ENCODE measurements at places on chromosomes 12 and 14. TPM values are rescaled to one million over a fixed set of nuclear protein-coding genes. Genes with fewer than 3 reads are reported as not detected.

GRCh38 chr14:59090572-59090971 is 97.9 kb upstream of the DAAM1 start:
- no peak for DNase-seq

Gene ADIPOR2
- 49.2 TPM for polyA plus RNA-seq

Gene CLEC4A
- polyA plus RNA-seq: 3.5 TPM

DNA sequence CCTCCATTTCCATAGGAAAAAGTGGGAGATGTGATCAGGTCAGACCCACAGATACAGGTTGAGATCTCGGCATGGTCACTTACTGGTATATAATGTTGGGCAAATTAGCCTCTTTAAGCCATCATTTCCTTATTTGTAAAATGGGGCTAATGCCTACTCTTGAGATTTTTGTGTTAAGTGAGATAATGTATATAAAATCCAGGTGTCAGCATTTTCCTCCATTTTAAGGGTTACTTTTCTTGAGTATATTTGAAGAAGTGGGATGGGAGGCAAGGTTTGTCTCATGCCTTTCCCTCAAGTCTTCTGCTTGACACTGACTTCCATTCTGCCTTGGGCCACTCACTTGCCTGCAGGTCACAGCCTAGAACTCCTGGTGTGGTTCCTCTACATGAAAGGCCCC is 10.1 kb upstream of the POU6F1 start:
- DNase-seq: no peak

Gene SPX
- polyA plus RNA-seq: 13.8 TPM

GRCh38 chr14:65002586-65003210 is 16.0 kb downstream of the FNTB start:
- DNase-seq: no peak

GRCh38 chr12:100225491-100225890 is 24.9 kb downstream of the ACTR6 start:
- no peak for DNase-seq

GRCh38 chr14:104624939-104625338 is 20.4 kb upstream of the TMEM179 start:
- no peak for DNase-seq

DNA sequence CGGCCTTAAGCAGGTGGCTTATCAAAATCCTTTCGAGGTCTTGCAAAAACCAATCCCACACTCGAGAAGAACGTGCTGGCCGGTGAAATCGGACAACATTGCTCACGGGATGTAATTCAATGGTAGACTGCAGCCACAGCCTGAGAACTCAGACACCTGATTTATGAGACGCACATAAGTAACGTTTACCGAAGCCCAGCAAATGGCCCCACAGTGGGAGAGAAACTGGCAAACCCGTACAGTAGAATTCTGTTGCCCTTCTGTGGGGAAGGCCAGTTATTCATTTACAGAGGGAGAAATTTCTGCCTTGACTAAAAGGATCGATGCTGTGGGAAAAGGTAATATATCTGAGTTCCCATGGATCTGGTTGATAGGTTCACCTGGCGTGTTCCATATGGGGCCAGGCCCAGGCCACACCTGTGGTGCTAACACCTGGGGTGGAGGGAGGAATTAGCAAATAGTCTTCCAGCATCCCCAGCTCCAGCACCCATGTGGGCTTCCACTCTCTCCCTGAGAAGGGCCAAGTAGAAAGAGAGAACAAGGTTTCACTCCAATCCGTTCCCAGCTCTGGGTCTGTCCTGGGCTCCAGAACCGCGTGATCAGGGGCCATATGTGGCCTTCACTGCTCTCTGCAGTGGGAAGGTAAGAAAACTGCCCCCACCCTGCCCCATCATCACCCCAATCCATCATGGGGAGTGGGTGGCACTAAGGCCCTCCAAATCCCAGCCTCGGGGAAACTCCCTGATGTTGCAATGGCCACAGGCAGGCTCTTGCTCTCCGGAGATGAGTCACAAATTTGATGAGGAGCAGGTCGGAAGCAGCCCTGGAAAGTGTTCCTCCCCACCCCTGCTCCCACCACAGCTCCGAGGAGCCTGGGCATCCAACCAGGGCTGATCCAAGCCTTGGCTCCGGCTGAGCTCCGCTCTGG is 12.7 kb downstream of the BDKRB1 start:
- peak; percentile 30 for DNase-seq

Gene TMPO
- 259 TPM for polyA plus RNA-seq

GRCh38 chr12:132066749-132067148 is 77.4 kb downstream of the DDX51 start:
- DNase-seq: no peak

Gene ANG
- 3.3 TPM for polyA plus RNA-seq

Gene PROX2
- 4.3 TPM for polyA plus RNA-seq

DNA sequence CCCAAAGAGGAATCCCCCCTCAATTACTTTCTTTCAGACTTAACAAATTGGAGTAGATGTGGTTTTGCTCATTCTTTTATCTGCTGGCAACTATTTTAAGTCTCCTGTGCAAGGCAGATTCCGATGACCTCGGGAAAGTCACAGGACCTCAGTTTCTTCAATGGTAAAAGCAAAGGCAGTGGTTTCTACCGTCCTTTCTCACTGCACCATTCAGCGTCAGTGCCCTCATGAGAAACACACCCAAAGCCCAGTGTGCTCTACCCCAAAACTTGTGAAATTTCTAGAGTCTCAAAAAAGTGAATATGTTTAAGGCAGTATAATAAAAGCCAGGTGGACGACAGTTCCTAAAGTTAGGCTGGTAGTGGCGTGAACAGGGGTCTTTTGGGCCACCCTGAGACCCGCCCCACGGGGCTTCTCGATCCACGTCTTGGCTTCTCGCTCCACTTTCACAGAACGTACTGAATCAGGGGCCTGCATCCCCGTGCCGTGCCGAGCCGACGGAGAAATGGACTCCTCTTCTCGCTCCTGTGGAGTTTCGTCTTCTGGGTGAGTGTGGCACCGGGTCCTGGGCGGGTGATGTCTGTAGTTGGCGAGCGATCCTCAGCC is 1.3 kb upstream of the ARHGAP5 start:
- peak; percentile 33 for DNase-seq

Gene IRAK3
- 4.7 TPM for polyA plus RNA-seq

Gene SBNO1
- polyA plus RNA-seq: 38.8 TPM

GRCh38 chr14:66782853-66783252 is 274.9 kb downstream of the GPHN start:
- DNase-seq: no peak

DNA sequence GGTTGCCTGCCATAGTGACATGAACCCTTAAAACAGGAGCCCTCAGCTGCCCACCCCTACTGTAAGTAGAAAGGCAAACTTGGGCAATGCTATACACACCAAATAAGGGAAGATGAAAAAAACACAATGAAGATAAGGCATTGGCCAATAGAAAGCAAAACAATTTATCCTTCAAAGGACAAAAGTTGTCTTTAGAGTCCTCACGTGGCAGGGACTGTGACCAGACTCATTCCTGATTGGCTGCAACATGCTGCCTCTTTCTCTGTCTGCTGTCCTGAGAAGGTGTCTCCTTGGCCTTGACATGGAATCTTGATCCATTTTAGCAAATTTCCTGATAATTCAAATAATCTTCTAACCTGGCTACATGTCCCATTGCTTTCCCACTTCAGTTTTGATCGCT is 131.9 kb downstream of the GPR135 start:
- no peak for DNase-seq

Gene LHX5
- polyA plus RNA-seq: not detected

- DNase-seq: peak; percentile 66
These were observed 3.2 kb upstream of the ZNF839 start for GRCh38 chr14:102316338-102316742.

Gene WASHC4
- polyA plus RNA-seq: 79.2 TPM

Gene FAM222A
- 6.5 TPM for polyA plus RNA-seq

GRCh38 chr14:101201535-101202151 is 298.1 kb upstream of the RTL1 start:
- no peak for DNase-seq
